Stimulated activated CD8-positive, alpha-beta memory T cell treated with anti-CD3 and anti-CD28 coated beads, Interleukin-15, amount 100 ng/mL, for 1 hour (primary cell): ENCODE measurements at places on chromosomes 1 and 21.

- DNase-seq, result no peak
Observed at GRCh38 chr1:186149591-186149990, 225.5 kb downstream of the TPR start.

GRCh38 chr1:48547561-48548220 lies 75.7 kb upstream of the SPATA6 start:
- no peak for DNase-seq

DNA sequence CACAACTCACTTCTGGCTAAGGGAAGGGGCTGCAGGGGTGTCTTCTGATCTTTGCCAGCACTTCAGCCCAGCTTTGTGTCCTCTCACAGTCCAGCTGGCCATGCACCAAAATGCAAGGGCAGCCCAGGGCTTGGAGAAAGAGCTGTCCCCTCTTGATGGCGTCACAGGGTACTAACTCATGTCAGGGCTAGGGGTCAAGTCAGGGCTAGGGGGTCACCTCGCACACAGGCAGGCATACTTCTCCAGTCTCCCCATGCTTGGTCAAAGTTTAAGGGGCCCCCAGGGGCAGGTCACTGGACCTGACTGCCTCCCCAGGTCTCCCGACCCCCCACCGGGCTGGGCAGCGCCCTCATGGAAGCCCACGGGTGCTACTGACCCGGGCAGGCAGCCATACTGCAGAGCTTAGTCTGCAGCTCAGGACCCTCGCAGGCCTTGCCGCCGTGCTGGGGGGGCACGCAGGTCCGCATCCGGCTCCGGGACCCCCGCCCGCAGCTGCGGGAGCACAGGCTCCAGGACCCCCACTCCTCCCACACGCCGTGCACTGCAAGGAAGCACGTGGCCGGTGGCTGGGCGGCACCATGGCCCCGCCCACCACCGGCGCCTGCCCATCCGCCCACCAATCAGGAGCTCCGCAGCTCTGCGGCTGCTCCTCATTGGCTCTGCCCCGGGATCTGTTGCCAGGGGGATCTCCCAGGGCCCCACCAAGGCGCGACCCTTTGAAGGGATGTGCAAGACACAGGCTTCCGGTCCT lies 21.5 kb downstream of the ADGRB2 start:
- DNase-seq, result no peak

DNA sequence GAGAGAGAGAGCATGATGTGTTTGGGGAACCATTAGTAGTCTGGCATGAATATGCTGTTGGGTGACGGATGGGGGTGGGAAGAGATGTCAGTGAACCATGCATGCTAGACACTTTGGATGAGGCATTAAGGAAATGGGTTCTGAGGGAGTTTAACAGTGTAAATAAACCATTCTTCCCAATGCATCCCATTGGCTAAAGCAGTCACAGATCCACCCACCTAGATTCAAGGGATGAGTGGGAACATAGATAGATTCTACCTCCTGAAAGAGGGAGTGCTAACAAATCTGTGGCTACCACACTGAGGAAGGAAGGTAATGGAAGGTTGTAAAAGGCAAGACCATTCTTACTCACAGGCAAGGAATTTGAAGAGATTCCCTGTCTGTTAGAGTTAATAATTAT lies 129.8 kb upstream of the CACNA1E start:
- no peak for DNase-seq

DNA sequence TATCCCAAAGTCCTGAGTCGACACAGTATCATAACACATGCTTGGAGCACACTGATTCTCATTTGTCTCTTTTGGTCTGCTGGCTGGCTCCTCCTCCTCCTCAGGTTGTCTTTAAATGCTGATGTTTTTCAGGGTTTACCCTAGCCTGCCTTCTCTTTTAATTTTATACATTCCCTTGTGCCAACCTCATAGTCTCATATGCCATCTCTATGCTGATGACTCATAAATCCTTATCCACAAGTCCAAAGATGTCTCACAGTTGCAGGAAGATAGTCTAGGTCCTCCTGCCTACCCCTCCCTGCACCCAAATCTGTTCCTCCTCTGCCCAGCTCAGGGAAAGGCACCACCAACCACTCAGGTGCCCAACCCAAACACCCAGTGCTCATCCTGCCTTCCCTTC lies 108.3 kb downstream of the SIPA1L2 start:
- no peak for DNase-seq
